CD4-positive, alpha-beta T cell treated with Interleukin-1 beta for 1 hour (primary cell): ENCODE measurements at places on chromosomes 1 and 21.

GRCh38 chr1:15950302-15950701 lies 25.6 kb downstream of the ZBTB17 start:
- peak; percentile 28 for DNase-seq

- no peak for DNase-seq
Observed at GRCh38 chr1:221456918-221457317, 285.0 kb downstream of the DUSP10 start.

GRCh38 chr21:46040707-46041106 lies 57.2 kb upstream of the COL6A2 start:
- DNase-seq = no peak

DNA sequence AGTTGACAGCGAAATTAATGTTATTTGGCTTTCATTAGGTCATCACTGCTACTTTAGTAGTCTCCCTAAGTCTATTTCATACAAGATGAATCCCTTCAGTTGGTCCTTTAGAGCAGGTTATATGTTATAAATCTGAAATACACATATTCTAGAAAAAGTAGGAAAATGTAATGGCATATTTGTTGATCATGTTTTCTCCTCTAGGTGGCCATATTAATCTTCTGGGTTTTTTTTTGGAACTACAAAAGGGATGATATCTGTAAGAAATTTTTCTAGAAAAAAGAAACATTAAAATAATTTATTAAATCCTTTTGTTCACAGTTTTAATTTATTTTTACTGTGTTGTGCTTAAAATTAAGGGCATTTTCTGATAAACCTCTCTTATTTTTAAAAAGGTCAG lies 87.9 kb downstream of the SYT14 start:
- DNase-seq = no peak

DNA sequence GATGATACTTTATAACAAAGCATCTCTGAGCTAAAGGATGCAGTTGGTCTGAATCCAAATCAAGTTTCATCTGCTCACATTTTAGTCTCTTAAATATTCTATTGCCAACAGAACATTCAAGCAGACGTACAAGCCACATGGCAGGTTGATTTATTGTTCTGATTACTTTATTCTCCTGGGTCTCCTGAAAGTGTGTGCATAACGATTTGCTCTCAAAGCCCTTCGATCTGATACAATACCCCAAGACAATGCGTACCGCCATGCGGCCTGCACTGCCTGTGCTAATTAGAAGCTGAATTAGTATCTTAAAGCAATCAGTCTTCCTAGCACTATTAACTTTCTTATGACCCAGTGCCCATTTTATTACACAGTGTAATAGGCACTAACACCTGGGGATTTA lies 56.9 kb downstream of the FHAD1 start:
- no peak for DNase-seq

DNA sequence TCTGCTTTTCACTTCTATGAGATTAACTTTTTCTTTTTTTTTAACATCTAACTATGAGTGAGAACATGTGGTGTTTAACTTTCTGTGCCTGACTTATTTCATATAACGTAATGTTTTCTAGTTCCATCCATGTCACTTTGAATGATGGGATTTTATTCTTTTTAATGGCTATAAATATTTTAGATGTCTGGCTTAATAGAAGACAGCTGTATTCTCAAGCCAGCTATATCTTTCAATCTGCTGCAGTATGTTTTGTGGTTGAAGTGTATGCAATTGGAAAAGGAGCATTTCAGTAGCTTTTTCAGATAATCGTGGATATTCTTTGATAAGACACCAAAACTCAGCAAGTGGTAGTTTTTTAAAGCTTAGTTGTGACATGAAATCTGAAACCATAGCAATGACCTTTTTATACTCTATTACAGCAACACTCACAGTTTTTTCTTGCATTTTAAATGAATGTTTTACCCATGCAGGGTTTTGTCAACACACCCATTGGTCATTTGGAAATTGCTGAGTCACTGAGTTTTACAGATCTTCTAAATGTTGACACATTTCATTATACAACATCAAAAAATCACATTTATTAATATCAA lies 5.7 kb upstream of the SVBP start:
- no peak for DNase-seq

- no peak for DNase-seq
Observed at GRCh38 chr1:35894656-35895055, 11.6 kb downstream of the AGO1 start.

GRCh38 chr1:1973716-1974642 lies 29.6 kb downstream of the CFAP74 start:
- no peak for DNase-seq

DNA sequence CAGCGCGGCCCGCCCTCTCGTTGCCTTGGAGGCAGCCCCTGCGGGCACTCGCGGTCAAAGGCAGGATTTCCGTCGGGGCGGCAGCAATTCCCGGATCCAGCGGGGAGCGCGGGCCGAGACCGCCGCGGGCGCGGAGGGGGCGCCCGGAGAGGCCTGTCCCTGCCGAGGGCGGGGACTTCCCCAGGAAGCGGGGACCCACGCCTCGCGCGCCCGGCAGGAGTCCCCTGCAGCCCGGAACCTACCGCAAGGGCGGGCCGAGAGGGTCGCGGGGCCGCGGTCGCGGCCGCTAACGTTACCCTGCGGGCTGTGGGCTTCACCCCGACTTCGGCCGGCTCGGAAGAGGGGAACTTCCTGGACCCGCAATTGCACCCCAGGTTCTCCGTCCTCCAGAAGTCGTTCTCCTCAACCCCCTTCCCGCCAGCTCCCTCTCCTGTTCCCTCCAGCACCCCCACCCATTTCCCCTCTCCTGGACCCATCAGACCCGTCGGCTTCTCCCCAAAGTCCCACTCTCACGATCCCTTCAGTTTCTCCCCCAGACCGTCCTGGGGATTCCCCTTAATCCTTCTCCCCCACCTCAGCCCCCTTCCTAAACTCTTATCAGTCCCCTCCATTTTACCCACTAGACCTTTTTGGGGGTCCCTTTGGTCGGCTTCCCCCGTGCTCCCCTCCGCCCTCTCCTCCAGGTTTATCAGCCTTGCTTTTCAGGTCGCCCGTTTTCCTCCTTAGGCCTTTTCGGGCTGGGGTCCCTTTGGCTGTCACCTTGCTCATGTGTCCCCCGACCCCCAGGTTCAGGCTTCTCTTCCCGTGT lies 604 bp downstream of the FGR start:
- DNase-seq = peak; percentile 65

DNA sequence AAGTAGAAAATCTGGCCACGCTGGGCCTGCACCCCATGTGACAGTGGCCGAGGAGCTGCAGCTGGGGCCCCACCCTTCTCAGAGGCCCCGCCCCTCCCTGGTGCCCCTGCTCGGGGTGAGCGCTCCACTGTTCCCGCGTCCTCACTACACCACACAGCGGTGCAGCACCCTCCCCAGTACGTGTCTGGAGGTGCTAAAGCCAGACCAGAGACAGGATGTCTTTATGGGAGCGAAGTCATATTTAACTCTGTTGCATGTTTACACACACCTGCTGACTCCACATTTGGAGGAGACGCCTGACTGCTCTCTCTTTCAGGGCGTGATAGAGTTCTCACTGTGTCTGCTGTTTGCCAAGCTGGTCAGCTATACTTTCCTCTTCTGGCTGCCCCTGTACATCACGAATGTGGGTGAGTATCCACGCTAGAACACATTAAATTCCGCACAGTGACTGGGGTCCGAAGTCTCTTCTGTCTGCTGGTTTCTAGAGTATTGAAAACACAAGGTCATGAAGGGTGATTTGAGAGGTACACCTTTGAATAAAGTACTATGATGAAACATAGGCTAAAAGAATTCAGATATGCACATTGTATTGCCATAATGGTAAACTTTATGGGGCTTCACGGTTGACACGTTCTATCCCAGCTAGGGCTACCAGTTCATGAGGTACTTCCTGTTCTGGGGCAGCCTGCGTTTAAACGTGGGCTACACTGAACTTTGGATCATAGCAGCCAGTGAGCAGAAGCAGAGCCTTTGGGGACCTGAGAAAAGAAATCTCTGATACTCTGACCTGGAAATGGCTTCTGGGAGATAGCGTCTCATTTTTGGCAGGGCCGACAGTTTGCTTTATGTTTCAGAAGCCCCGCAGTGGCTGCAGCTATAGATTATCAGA lies 48.4 kb downstream of the SLC37A1 start:
- DNase-seq = no peak

DNA sequence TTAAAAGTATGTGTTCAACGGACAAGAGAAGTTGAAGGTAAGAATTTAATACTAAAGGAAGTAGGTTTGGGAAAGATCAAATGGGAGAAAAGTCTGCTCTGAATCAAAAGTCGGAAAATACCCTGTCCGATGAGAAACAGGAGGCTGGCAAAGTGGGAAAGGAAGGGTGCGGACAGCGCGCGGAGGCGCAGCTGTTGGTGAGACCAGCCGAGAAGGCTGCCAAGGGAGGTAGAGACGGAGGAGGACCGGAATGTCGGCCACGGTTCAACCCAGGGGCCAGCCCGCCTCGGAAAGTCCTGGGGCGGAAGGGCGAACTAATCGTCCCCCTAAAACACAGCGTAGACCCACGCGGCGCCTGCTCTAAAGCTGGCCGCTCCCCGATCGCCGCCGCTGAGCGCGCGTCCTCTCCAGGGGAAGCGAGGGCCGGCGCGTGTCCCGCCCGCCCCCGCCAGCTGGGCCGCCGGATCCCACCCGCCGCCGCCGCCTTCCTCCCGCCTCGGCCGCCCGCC lies 639 bp upstream of the SPATA1 start:
- DNase-seq = no peak
